Cardiac muscle cell (in vitro differentiated cells and primary cell): ENCODE measurements at places on chromosomes 16 and 17. TPM values are rescaled to one million over a fixed set of nuclear protein-coding genes. Genes with fewer than 3 reads are reported as not detected.

GRCh38 chr16:53041320-53042051, 11.2 kb downstream of the CHD9NB start:
- DNase-seq, result no peak

GRCh38 chr17:76871668-76872067, 3.5 kb downstream of the MGAT5B start:
- no peak for DNase-seq

- no peak for DNase-seq
These were observed 778.7 kb upstream of the CDH8 start for GRCh38 chr16:62814891-62815290.

DNA sequence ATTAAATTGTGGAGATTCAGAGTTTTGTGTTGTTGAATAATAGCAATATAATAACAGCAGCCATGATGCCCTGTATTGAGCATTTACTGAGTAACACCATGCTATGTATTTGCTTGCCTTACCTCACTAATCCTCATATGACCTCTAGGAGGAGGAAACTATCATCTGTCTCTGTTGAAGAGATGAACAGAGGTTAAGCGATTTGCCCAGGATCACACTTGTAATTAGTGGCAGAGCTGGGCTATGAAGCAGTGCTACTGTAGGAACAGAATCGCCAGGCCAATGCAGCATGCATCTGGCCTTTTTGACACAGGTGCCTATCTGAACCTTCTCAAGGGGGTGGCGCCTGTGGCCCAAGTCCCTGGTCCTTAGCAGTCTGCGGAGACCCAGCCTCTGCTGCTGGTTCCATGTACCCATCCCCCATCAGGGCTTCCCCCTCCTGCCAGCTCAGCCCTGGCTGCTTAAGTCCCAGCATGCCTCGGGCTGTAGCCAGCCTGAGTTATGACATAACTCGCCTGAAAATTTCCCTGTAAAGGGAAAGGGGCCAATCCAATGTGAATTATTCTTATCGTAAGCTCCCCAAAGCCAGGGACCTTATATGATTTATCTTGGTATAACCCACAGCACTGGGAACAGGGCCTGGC, 50.4 kb upstream of the HS3ST2 start:
- DNase-seq, result no peak

GRCh38 chr16:46889942-46890300, 5.8 kb downstream of the GPT2 start:
- DNase-seq, result no peak

DNA sequence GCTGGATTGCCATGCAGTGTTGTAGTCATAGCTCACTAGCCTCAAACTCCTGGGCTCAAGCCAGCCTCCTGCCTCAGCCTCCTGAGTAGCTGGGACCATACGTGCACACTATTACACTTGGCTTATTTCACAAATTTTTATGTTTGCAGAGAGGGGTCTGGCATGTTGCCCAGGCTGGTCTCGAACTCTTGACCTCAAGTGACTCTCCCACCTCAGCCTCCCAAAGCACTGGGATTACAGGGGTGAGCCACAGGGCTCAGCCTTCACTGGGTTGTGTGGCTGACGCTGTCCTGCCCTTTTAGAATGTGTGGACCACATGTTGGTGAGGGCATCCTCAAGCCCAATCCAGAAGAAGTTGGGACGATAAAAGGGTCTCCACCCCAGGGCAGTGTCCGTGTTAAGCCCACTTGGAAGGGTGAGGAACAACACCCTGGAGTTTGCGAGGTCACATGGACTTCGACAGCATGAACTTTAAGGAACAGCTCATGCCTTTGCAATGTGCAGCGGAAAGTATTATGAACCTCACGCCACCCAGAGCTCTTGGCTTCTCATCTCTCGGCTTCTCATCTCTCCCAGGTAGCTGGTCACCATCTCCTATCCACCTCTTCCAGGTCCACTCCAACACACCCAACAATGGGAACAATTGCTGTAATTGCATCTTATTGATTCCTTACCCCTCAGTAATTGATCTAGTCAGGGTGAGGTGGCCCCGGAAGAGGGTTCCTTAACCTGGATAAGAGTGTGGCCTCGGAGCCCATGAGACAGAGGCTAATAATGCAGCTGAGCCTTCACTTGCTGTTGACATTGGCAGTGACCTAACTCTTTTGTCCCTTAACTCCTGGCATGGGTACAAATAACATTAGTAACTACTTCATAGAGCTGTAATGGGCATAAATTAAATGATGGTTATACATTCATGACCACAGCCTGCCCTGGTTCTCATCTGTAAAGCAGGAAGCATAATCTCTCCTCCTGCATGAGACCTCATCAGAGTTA, 6.7 kb downstream of the FOXL1 start:
- DNase-seq, result no peak

DNA sequence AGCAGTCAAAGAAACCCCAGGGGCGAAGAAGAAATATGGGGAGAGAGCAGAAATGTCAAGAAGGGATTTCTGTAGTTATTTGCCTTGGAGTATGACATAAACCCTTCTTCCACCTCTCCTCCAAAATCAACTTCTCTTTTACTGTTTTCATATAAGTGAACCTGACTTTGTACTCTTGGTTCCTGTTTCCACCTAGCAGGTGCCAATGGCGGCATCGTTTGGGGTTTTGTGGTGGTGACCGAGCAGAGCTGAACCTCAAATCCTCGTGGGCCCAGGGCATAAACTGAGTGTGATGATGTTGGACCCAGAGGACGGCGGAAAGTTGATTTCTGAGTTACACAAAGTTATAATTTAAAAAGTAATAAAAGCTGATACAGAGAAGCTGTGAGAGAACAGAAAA, 39.6 kb upstream of the PSMD7 start:
- DNase-seq, result no peak

DNA sequence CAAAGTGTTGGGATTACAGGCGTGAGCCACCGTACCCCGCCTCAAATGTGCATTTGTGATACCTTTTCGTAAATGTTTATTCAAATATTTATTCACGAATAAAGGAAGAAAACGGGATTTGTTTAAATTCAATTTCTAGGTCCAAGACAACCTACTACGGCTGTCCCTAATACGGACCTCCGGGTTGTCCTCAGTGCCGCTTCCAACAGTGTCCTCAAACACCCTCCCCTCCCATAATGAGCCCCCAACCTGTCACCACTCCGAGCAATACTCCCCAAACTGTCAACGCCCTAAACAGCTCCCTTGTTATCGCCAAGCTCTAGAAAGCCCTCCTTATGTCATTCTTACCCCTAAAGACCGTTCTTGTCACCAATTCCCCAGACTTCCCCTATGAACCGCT, 539 bp upstream of the GABARAPL2 start:
- no peak for DNase-seq

DNA sequence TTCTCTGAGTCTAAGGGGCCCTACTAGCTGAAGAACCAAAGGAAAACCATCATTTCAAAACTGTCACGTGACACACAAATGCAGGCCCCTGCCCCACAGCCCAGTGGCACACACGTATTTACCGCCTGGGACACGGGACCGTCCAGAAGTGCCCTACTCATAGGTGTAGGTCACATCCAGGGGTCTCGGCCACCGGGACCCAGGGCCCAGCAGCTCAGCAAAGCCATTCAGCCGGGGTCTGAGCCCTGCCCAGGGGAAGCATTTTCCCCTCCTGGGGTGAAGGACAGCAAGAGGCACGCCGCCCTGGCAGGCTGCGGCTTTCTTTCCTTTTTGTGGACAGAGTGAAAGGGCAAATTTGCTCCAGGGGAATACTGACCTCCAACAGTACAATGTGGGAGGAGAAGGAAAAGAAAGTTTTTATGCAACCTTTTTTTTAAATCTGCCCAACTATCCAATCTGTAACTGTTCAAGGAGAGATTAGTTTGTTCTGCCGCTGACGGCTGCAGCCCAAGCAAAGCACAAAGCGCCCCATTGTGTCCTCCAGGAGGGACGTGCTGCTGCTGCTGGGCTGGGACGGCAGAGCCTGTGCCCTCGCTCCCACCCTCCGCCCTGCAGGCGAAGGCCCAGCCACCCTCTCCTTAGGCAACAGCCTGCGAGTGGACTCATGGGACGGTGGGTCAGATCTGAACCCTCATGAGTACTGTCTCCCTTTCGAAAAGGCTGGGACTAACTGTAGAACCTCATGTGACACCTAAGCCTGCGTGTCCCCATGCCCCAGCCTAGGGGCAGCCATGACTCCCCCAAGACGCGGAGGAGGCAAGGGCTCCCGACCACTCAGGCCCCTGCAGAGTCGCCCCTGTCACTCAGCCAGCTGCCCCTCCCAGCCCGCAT, 21.3 kb downstream of the SLC7A5 start:
- DNase-seq, result peak; percentile 31

The UBB gene
- total RNA-seq, result 1,467 and 1,491 TPM in 2 replicates

The GFAP gene
- 3.5 and 11.0 TPM in 2 replicates for total RNA-seq

The NOS2 gene
- total RNA-seq, result 0.04 and 0.54 TPM in 2 replicates

The ITGB4 gene
- 0.09 and 0.21 TPM in 2 replicates for total RNA-seq
